ENCODE measurements at places on chromosomes 2 and 18.

GRCh38 chr2:96969321-96969720, 17.1 kb downstream of the FAM178B start:
- no peak for DNase-seq

GRCh38 chr18:12258719-12259705, 4.9 kb downstream of the CIDEA start:
- DNase-seq: no peak

- no peak for DNase-seq
Observed at GRCh38 chr2:159157361-159158209, 128.9 kb downstream of the WDSUB1 start.

- DNase-seq: no peak
Observed at GRCh38 chr2:105142239-105142638, 99.3 kb upstream of the GPR45 start.

DNA sequence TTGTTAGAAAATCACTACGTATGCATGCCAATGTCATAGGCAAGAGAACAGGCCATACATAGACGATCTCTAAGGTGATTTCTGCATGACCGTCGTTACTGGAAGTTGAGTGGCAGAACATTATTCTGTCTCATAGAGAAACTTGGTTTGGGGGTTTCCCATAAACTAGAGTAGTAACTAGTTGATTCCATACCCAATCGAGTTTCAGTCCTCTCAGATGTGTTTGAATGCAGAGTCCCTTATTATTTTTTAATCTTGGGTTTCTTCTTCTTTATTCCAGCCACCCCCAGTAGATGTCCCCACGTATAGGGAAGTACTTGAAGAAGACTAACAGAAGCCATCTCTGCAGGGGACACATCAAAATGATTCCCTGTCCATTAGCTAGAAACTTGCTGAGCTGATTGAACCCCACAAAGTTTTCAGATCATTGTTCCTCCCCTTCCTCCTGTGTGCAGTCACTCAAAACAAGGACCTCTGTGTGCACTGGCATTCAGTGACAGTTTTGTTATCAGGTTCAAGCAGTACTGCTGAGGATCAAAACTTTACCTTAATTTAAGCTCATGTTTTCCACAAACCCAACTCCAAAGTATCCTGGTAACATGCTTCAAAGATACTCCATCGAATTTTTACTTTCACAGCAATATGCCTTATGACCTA, 68.4 kb upstream of the CDCA7 start:
- no peak for DNase-seq

GRCh38 chr2:164700390-164700789, 79.1 kb upstream of the GRB14 start:
- DNase-seq: no peak

DNA sequence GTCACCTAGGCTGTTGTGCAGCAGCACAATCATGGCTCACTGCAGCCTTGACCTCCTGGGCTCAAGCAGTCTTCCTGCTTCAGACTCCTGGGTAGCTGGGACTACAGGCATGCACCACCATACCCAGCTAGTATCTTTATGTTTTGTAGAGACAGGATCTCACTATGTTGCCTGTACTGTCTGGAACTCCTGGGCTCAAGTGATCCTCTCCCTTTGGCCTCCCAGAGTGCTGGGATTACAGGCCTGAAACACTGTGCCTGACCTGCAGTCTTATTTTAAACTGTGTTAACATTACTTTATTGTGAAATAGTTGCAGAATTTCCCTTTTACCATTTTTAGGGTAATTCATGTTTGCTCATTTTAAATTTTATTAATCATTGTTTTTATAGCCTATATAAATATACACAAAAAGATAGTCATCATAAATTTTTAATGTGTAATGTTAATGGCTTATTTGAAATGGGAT, 24.6 kb downstream of the EML4 start:
- DNase-seq: no peak

GRCh38 chr2:240736281-240737250, 44.9 kb downstream of the AQP12A start:
- DNase-seq: no peak
